Erythroblast (primary cell): ENCODE measurements at places on chromosomes 1 and 21.

DNA sequence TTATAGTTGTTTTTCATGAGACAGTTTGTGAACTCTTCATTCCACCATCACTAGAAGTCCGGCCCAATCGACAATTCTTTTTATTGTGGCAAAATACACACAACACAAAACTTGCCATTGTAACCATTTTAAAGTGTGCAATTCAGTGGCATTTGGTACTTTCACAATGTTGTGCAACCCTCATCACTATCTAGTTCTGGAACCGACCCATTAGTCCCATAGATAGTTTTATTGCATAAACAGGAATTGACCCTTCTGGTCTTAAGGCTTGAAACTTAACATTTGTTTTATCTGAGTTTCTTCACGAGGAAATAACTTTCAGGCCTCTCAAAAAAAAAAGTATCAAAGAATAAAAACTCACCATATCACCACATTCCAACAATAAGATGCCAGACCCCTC is 8.8 kb upstream of the PPIE start:
- no peak for DNase-seq

- DNase-seq, result no peak
Measured at GRCh38 chr1:23854568-23854967, 13.5 kb downstream of the FUCA1 start.

DNA sequence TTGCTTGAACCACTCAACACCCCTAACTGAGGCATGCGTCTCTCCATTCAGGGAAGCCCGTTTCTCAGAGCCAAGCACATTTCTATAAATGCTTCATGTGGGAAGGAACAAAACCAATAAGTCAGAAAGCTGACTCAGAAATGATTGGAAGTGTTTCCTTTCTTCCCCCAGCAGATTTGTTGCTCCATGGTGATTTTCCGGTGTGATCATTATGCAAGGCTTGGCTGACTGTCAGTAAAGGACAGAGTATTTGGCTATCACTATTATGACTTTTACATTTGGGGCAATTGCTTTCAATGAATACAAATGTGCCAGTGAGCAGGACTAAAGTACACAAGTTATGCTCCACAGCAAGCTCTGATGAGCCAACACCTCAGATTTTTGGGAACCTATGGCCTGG is 53.3 kb upstream of the ZC3H11B start:
- DNase-seq, result no peak

DNA sequence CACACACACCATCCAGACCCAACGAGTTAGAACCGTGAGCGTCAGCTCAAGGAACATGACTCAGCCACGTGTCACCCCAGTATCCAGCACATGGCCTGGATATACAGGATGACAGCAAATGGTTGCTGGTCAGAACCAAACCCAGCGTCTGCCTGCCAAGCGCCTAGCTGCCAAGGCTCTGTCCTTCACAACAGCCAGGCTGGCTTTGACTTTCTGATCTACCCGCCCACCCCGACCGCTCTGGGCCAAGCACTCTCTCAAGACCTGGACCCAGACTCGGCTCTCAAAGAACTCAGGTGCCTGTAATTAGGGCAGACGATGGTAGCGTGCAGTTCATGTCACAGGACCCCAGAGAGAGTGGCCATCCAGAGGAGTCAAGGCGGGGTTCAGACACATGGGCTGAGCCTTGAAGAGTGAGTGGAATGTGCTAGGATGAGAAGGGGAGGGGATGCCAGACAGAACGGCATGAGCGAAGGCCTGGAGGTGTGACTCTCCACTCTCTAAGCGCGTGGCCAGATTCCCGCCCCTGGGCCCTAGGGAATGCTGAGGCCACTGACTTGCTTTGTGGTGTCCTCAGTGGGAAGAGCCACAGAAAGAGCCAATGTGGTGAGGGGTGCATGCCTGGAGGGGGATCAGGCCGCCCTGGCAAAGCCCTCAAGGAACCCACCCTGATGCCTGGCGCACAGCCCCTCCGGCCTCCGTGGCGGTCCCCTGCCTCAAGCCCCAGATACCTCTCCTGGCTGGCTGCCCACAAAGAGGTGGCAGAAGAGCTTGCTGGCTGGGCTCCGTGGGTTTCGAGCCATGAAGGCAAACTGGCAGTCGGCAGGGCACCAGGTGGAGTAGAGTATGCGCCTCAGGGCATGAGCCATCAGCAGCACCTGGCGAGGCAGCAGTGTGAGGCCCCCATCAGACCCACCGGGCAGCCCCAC is 7.0 kb downstream of the SH2D5 start:
- peak; percentile 20 for DNase-seq

- DNase-seq, result no peak
Measured at GRCh38 chr1:185349556-185349955, 32.5 kb upstream of the IVNS1ABP start.

DNA sequence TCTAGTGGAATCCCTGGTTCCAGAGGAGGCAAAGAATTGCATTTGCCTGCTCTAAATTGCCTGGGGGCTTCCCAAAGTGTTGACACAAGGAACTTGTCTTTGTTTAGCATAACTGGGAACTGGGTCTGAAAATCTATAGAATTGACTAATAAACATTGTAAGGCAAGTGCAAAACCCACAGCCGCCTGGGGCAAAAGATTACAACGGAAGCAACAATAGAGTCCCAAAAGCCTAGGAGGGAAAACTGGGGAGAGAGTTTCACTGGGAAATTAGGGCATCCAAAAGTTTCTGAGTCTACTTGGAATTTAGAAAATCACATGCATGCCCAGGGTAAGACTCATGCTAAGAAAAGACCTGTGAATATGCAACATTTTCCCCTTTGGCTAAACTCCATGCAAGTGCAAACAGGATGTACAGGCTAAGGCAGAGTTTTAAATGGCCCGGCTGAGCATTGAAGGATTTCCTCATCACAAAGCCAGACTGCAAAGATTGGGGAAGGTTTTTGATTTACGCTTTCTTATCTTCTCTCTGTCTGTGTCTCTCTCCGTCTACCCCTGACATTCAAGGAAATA is 725.3 kb upstream of the NCAM2 start:
- DNase-seq, result no peak

DNA sequence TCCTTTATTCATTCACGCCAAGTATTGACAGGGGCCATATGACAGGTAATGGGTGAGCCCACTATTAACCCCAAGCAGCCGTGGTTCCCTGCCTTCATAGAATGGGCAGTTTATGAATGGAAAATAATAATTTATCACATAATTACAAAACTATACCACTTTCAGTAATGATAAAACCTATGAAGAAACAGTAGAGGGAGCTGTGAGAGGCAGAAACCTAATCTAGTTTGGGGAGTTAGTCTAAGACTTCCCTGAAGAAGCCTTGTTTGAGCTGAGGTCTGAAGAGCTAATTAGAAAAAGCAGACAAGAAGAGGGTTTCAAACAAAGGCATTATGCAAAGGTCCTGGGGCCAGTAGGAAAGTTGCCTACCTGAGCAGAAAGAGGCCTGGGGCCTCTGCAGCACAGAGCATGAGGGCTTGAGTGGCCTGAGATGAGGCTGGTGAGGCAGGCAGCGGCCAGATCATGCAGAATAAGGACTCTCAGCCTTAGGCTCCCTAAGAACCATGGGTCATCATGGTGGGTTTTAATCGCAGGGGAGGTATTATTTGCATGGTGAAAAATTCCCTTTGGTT is 142.8 kb downstream of the ATG4C start:
- no peak for DNase-seq

DNA sequence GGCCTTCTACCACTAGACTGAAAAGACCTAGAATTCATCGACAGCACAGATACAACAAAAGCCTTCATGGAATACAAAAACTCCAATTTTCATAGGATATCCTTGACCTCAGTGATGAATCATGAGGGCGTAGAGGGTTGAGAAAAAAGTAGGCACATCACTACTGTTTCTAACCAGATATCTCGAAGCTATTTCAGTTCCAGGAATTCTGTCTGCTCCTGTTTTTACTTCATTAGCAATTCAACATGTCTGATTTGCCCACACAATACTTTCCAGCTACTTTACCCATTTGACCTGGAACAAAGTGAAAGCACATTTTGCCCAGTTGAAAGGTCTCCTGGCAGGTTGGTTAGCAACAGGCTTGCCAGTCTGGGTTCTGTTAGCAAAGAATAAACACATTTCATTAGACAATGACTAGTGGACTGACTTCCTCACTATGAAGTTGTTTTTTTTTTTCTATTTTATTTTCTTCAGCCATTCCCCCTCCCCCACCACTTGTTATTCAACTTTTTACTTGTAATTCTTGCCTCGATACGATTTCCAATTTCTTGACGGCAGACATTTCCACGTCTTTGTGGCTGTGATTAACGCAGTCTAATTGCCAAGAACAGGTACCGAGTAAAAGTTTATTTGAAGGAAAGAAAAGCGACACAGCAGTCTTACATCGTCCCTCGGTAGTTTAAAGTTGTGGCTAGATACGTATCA is 4.0 kb upstream of the ZBTB18 start:
- peak; percentile 73 for DNase-seq

- DNase-seq, result no peak
Measured at GRCh38 chr1:55706397-55706796, 491.2 kb upstream of the USP24 start.

- no peak for DNase-seq
Measured at GRCh38 chr1:40389871-40390560, 16.5 kb downstream of the SMAP2 start.

GRCh38 chr1:39671433-39671792 is 494 bp downstream of the NT5C1A start:
- DNase-seq, result no peak

- no peak for DNase-seq
Measured at GRCh38 chr1:154847891-154848290, 22.2 kb downstream of the KCNN3 start.
